ENCODE measurements at places on chromosomes 6 and 20.
A peak's percentile ranks its signal among the peaks of the same experiment; 100 is the strongest.

DNA sequence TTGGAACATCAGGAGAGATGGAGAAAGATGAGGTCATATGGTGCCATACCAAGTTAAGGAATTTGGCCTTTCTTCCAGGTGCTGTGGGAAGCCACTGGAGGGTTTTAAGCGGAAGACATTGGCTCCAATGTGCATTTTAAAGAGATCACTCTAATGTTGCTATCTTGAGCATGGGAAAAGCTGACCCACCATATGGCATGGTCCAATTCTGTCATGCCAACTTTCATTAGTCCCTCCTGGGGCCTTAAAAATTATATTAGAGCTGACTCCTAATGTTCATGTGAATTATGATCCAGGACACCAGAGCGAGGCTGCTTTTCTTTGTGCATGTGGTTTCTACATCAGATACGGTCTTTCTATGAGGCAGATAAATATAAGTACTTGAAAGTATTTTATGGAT, 335.0 kb upstream of the TSHZ2 start:
- DNase-seq = no peak

- DNase-seq = peak; percentile 21
Observed at GRCh38 chr20:3046677-3047462, 1.0 kb downstream of the MRPS26 start.

DNA sequence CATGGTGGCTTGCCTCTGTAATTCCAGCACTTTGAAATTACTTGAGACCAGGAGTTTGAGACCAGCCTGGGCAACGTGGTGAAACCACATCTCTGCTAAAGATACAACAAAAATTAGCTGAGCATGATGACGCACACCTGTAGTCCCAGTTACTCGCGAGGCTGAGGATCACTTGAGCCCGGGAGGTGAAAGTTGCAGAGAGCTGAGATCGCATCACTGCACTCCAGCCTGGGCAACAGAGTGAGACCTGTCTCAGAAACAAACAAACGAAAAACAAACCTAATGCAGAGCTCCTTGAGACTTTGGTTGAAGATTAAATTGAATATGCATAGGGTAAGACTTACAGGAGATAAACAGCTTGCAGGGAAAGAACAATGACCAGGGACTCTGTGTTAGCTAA, 80.8 kb downstream of the SCAF8 start:
- DNase-seq = no peak

- no peak for DNase-seq
Observed at GRCh38 chr6:83098589-83098988, 31.1 kb downstream of the DOP1A start.

DNA sequence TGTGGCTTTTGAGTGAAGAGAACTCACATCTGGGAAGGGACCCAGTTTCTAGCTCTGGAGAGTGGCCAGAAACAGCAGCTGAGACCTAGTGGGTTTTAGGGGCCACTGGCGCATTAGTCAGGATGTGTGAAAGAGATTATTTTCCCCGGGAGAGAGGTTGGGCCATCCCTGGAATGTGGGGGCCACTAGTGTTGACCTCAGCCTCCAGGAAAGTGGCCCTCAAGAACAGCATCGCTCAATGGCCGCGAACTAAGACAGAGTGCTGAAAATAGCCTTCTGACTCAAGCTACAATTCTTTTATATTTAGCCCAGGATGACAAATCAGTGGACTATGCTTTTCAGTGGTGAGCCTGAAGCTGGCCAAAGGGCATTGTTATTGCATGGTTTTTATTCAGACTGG, 210.4 kb upstream of the RNF24 start:
- DNase-seq = no peak

DNA sequence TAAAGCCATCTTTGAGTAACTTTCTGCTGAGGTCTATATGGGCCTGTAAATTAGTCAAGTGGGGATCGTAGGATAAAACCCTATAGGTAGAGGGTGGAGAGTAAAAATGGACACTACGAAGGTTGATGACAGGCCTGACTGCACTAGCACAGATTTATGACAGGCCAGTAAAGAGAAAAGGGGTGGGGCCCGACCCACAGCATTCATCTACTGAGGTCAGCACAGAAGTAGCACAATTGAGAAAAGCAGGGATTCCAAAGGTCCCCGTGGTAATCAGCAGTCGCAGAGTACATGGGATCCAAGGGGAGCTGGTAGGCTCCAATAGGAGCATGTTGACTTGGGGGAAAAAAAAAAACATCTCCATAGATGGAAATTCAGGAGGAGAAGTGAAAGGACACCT, 660.4 kb downstream of the TFAP2A start:
- DNase-seq = no peak

GRCh38 chr20:48807586-48808381, 20.0 kb downstream of the PREX1 start:
- DNase-seq = no peak

DNA sequence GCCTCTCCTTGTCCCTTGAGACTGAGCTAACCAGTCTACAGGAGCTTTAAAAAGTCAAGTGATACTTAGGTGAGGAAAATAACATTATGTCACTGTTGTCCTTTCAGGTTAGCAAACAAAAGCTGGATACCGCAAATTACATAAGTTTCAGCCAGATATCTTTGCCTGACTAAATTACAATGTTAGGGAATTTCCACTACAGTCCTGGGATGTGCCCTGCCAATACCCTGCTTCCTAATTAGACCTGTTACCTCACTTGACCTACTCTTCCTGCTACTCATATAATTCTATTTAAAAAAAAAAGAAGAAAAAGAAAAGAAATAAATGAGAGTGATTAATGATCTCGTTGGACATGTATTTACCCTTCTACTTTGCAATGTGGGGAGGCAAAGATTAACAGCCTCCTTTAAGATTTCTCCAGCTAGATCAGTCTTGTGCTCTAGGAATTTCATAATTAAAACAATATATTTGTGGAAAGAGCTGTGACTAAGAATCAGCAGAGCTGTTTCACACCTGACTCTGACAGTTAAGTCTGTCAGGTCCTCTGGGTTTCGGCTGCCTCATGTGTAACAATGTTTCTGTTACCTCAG, 318.9 kb downstream of the HDGFL1 start:
- no peak for DNase-seq

DNA sequence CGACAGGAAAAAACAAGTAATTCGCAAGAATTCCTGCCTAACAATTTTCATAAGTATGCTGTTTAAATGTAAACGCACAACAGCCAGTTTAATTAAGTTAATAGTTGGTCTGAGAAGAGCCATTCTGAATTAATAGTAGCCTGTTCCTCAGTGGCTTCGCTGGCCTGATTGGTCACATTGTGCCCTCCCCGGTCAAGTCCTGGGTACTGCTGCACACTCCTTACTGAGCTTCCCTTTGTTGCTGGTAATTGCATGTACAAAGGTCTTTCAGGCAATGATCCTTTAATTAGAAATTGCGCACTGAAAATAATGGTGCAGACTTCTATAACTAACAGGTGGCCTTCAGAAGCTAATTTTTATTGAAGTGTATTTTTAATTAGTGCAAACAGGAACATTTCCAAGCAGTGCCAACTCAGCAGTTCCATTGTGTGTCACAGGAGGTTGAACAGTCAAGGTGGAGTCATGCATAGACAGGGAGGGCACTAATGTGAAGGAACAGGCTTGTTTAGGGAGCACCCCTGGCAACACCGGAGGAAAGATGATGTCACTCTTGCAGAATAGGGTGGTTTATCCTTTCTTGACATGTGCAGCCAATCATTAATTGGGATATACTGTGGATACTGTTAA, 92.6 kb upstream of the SLC22A23 start:
- DNase-seq = no peak

- no peak for DNase-seq
Observed at GRCh38 chr6:134422426-134423231, 104.7 kb upstream of the SGK1 start.

- no peak for DNase-seq
Observed at GRCh38 chr20:44615169-44615791, 32.9 kb downstream of the PKIG start.

GRCh38 chr6:143675946-143676345, 1.8 kb upstream of the PHACTR2 start:
- no peak for DNase-seq

GRCh38 chr6:752438-752837, 59.5 kb upstream of the EXOC2 start:
- DNase-seq = no peak

- DNase-seq = no peak
Observed at GRCh38 chr6:15475872-15476271, 187.0 kb downstream of the DTNBP1 start.

DNA sequence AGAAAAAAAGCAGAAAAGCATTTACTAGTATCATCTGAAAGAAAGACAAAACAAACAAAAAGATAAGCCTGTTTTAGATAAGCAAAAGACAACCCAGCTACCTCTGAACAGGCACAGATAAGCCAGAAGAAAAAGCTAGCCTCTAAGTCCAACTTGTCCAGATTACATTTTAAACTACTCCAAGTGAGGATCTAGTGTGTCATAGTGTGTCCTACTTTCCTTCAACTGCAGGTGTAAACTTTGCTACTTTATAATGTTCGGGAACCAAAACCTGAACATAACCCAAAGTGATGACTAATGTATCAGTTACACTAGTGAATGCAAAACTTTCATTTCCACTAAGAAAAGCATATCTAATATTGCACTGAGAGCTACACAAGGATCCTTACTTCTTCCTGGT, 19.5 kb downstream of the ADNP start:
- no peak for DNase-seq
